Ascending aorta (tissue), 2 donors: ENCODE measurements at places on chromosomes 12 and 14. TPM values are rescaled to one million over a fixed set of nuclear protein-coding genes. Genes with fewer than 3 reads are reported as not detected.

RND1 gene
- 0.85 TPM for total RNA-seq

C12orf60 gene
- not detected for total RNA-seq

DNA sequence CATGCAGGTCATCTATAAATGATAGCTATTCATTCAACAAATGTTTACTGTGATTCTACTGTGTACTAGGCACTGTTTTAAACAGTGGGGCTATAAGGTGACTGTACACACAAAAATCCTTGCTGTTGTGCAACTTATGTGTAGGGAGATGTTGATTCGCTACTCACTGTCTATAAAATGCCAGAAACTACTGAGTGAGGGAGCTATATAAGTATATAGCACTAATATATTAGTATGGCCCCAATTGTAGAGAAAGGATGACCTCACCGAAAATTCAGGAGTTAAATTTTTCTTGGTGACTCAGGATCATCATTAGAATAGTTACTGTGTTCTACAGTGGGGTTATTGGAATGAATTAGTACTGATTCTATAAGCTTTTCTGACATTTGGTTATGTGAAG is 117.4 kb downstream of the TGFB3 start:
- H3K27me3 ChIP-seq: no peaks in the 10 kb centered on the region
- H3K27ac ChIP-seq: no peak overlapping the region
- no peak overlapping the region for H3K4me3 ChIP-seq
- H3K36me3 ChIP-seq: no peaks in the 10 kb centered on the region

DNA sequence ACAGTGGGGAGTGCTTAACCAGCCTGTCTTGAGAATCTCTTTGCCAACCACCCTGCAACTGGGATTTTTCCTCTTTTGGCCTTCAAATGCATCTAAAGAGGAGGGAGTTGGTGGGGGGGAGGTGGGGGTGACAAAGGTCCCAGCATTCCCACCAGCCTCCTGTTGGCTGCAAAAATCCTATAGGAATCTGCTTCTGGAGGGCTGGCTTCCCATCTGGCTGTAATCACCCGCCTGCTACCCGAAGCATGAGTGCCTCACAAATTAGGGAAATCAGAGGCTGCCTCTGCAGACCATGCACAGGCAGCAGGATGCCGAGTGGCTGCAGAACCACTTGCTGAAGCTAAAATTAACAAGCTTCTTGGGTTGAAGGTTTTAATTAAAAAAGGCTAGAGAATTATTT is 73.9 kb upstream of the WSCD2 start:
- H3K4me3 ChIP-seq: no peak overlapping the region
- no peak for DNase-seq
- H3K27ac ChIP-seq: no peak overlapping the region
- no peaks in the 10 kb centered on the region for H3K36me3 ChIP-seq
- H3K27me3 ChIP-seq: no peaks in the 10 kb centered on the region

- DNase-seq: no peak
- no peaks in the 10 kb centered on the region for H3K27me3 ChIP-seq
- H3K27ac ChIP-seq: no peak overlapping the region
These were observed 29.8 kb downstream of the ADGRD1 start for GRCh38 chr12:130983328-130984017.

DNA sequence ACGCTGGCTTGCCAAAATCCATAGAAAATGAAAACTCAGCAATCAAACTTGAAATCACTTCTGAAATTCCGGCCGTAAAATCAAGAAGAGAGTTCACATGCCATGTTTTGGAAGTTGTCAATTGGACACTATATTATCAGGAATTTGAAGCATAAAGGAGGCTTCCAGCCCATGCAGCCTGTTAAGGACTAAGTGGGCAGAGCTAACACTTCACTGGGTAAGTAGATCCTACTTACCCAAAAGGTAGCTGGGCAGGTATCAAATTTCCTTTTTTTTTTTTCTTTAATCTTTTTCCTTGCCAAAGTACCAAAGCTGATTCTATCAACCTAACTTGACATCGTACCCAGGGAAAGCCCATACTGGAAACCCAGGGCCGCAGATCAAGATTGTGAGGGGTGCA is 71.5 kb upstream of the ARHGAP5 start:
- H3K36me3 ChIP-seq: no peaks in the 10 kb centered on the region
- H3K4me3 ChIP-seq: no peak overlapping the region
- no peak overlapping the region for H3K27ac ChIP-seq
- no peak for DNase-seq

GRCh38 chr14:64721899-64722298 is 17.7 kb downstream of the PLEKHG3 start:
- H3K36me3 ChIP-seq: no peaks in the 10 kb centered on the region
- DNase-seq: no peak
